ENCODE measurements at places on chromosomes 1 and 21.

DNA sequence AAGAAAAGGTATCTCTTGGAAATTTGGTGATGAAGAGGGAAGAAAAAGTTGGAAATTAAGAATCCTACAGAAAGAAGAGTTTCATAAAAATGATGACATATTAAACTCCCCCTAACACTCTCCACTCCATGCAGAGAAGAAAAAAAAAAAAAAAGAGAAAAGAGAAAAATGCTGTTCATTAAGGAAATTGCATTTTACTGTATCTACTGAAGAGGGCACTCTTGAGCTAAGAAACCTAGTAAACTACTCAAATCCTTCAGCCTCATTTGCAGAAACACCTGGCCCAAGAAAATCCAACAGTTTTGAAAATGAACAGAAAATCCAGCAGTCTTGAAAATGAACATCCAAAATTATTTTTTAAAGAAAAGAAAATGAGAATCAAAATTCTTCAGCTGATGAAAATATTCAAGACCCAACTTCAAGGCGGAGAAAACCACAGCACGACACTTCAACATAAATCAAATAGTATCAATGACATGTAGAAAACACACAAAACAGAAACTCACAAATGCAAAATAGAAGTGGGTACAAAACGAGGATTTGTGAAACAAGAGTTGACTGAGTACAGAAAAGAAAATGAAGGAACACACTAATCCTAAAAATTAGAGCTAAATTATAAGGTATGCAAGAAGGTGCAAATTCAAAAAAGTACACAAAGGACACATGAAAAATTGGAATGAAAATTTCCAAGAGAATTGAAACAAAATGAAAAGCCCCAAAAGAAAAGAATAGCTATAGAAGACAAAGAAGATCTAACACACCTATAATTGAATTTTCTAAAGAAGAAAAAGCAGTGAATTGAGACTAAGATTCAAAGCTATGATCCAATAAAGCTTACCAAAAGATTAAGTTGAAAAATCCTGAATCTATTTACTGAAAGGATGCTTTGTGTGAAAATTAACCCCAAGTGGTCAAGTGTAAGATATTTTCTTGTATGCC lies 73.2 kb upstream of the DNAJC6 start:
- DNase-seq = peak; percentile 56

DNA sequence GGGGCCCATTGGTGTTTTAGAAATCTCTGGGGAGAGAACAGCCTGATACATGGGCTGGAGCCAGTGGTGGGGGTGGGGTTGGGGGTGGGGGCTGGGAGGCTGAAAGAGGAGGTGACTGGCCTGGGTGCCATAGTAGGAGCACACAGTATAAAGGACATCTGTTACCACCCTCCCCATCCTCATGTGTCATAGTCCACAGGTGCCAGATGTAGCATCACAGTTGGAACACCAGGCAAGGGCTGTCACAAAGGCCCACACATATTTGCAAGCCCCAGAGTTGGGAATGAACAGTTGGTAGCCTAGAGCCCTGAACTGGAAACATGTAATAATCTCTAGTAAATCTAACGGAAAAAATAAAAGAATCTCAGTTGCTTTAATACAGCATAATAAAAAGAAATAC lies 55.1 kb upstream of the CR2 start:
- DNase-seq = no peak

GRCh38 chr1:226687426-226687825 lies 51.7 kb downstream of the ITPKB start:
- no peak for DNase-seq

DNA sequence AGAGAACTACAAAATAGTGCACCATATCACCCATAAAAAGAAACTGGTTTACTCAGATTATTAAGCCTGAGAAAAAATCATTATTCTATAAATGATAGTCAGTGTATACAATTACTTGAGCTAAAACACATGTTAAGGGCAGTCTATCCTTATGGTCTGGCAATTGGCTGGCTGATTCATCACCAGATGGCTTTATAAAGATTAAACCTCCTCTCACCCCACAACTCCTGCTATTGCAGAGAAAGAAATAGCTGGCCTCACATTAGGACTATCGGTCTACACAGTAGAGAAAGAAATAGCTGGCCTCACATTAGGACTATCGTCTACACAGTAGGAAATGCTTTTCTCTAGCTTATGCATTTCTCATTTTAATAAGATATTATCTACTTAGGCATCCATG lies 21.2 kb downstream of the CEP170 start:
- no peak for DNase-seq

DNA sequence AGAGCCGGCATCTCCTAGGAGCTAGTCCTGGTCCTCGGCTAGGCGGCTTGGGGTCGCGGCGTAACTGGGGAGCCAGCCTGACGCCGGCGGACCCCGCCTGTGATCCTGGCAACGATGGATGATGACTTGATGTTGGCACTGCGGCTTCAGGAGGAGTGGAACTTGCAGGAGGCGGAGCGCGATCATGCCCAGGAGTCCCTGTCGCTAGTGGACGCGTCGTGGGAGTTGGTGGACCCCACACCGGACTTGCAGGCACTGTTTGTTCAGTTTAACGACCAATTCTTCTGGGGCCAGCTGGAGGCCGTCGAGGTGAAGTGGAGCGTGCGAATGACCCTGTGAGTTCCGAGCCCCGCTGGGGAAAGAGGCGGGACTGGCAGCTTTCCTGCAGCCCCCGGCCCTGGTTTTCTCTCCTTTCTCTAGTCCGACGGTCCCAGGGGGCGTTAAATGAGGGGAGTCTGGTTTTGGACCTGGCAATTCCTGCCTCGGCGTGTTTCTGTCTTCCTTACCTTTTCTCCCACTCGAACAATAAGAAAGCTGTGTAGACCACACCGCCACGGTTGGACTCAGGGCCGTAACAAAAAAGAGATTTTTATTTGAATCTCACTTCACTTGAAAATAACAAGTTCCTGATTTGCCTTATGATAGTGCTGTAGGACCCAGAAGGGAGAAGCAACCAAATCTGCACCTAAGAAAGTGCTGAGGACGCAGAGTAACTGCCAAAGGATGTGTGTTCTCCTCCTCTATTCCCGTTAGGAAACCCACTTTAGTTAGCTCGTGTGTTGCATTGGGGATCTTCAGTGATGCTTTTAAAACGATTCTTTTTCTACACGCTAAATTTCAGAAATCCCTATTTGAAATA lies at the start of gene SPRTN:
SPRTN (plus strand) TSS at position 24 of the 859 bp plus-strand sequence; CDS start at position 115, 91 bp downstream.
- no peak for DNase-seq

- DNase-seq = no peak
Measured at GRCh38 chr1:150808121-150808520, at the start of gene CTSK. Gene CTSK (minus strand): TSS chr1:150808260. CDS start chr1:150806805, 1,455 bp downstream.

DNA sequence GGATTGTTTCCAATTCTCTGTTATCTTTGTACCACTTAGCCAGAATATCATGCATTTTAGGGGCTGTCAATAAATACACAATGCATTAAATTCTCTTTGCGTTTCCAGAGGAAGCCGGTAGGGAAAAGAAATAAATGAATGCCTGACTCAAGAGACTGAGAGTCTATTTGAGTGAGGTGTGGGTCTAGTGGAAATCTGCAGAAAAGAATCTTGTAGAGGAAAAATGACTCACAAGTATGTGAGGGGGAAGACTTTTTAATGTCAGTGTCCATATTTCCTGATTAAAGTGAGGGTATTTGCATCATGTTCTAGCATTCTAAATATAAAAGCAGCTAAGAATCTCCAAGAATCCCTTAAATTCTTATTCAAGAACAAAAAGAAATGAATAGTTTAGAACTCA lies 271.1 kb downstream of the PTPRC start:
- DNase-seq = no peak

- no peak for DNase-seq
Measured at GRCh38 chr1:172254521-172255222, 165.8 kb upstream of the C1orf105 start.

Data from NCI-H1436 (cell line).